Stimulated activated CD8-positive, alpha-beta memory T cell treated with anti-CD3 and anti-CD28 coated beads, Interleukin-7, amount 100 ng/mL, for 24 hours (primary cell): ENCODE measurements at places on chromosomes 5 and 9.

- no peak for DNase-seq
Measured at GRCh38 chr5:78127875-78128274, 166.6 kb downstream of the AP3B1 start.

- no peak for DNase-seq
Measured at GRCh38 chr5:139886213-139886612, 90.6 kb downstream of the PSD2 start.

DNA sequence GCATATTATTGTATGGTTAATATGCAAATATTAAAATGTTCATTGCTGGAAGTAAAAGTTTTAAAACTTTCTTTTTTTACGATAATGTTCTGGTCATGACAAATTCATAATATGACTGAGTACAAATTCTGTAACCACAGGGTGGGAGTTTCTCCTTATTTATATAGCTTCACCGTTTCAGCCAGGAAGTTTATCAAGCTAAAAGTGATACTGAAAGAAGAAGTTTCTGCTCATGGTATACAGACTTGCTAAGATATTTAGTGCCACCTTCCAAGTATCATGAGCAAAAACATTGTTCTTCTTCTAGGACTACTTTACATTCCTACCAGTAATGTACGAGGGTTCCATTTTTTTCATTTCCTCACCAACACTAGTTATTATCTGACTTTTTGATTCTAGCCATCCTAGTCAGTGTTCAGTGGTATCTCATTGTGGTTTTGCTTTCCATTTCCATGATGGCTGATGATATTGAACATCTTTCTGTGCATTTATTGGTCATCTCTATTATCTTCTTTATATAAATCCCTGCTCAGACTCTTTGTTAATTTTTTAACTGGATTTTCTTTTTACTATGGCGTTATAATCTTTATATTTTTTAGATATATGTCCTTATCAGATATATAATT lies 94.2 kb upstream of the PRRC1 start:
- no peak for DNase-seq

DNA sequence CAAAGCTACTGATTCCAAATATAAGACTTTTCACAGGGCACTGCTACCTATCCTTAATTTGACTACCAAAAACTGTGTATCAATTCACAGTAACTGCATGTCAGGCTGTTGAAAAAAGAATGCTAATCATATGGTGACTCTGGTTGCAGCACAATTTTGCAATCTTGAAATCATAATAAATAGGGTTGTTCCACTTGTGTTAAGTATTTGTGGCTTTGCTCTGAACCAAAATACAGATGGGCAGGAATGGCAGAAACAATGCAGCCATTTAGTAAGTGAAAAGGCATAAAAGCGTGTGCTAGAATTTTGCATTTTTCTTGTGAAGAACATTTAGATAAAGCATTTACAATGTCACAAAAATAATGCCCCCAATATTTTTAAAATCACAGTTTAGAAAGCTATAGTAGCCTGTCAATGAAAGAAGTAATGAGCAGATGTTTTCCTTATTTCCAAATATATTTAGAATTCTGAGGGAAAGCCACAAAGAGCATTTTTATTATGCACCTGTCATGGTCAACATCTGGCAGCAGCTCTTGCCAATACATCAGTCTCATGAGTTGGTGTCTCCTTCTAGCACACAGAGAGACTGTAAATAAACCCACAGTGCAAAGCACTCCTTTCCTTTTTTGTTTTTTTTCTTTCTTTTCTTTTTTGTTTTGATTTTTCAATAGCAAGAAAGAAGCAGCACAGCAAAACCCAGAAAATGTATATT lies 54.8 kb upstream of the PAM start:
- no peak for DNase-seq
